ENCODE measurements at places on chromosomes 7 and 10.

DNA sequence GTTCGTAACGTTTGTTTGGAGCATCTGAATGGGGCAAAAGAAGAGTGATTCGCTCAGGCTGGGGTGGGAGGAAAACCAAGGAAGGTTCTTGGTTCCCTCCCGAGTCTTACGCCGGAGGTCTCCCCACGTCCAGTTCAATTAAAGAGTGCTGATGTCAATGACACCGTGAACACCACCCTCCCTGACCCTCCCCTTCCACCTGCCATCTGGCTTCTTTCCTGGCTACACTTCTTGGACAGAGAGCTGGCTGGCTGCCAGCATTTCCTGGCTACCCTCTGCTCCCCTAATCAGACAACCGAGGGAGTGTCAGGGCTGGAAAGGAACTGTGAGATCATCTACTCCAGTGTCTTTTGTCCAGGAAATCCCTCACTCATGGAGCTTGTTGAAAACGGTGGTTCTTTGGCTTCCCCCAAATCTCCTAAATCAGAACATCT is 24.1 kb upstream of the FFAR4 start:
- DNase-seq: peak; percentile 50

GRCh38 chr7:29035044-29035740 is 77.1 kb upstream of the TRIL start:
- no peak for DNase-seq

DNA sequence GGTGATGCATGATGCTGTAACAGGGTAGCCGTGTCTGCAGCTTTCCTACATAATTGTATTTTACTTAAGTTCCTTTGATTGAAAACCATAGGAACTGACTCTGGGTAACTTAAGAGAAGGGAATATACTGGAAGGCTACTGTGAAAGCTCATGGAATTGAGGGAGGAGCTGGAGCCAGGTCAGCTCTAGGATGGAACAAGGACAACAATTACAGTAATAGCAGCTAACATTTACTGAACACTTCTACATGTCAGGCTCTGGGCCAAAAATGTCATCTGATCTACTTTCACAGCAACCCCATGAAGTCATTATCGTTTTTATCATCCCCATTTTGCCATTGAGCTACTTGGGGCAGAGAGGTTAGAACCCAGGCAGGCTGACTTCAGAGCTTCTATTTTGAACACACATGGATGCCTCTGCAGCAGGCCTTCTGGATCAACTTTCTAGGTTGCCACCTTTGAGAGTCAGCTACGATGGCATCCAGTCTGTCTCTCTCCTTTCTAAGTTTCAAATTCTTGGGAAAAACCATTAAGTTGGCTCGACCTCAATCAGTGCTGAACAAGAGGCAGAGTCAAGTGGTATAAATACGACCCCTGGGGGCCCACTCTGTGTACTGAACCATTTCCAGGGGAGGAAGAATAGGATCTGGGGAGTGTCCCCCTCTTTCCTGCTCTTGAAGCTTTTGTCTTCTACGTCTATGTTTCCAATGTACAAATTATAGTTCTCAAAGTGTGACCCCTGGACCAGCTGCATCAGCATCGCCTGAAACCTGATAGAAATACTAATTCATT is 272.3 kb upstream of the PLPP4 start:
- no peak for DNase-seq

DNA sequence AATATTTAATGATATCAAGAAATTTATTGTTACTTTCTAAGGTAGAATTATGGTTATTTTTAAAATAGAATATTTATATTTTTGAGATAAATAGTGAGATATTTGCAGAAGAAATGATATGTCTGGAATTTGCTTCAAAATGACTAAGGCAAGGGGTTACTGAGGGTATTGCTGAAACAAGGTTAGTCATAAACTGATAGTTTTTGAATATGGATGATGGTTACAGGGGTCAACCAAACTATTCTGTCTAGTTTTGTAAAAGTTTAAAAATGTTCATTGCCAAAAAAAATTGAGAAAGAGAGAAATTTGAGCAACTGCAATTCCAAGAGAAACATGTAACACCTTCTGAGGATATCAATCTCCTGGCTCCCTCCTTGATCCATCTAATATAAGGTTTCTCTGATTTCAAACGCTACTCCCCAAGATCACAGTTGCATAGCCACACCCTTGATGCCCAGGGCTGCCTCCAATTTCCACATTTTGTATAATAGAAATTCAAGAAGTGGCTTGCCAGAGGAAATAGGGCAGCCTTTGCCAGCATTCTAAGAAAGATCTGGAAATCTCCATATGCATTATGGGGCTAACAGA is 159.4 kb upstream of the NAMPT start:
- no peak for DNase-seq

DNA sequence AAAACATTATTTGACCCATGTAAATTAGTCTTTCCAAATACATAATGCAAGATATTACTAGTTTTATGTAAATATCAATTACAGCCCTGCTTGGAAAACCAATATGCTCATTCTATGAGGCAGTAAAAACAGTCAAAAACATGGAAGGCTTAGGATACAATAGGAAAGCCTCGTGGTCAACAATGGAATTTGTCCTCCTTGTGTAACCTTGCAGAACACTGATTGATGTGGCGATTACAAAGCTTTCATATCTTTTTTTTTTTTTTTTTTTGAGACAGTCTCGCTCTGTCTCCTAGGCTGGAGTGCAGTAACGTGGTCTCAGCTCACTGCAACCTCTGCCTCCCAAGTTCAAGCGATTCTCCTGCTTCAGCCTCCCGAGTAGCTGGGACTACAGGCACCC is 157.3 kb upstream of the BET1 start:
- no peak for DNase-seq

- no peak for DNase-seq
Observed at GRCh38 chr7:63918986-63919385, 79.7 kb upstream of the ZNF722 start.

DNA sequence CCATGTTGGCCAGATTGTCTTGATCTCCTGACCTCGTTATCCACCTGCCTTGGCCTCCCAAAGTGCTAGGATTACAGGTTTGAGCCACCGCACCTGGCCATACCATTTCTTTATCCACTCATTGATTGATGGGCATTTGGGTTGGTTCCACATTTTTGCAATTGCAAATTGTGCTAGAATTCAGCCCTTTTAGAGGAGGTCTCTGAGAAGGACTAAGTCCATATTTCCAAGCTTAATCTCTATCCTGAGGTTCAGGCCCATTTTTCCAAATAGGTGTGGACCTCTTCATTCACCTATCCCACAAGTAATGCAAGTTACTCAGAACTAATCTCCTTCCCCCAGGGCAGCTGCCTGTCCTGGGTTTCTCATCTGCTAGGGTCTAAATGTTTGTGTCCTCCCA is 9.7 kb upstream of the OPTN start:
- no peak for DNase-seq

GRCh38 chr7:73963252-73963822 is 64.6 kb upstream of the ELN start:
- no peak for DNase-seq

DNA sequence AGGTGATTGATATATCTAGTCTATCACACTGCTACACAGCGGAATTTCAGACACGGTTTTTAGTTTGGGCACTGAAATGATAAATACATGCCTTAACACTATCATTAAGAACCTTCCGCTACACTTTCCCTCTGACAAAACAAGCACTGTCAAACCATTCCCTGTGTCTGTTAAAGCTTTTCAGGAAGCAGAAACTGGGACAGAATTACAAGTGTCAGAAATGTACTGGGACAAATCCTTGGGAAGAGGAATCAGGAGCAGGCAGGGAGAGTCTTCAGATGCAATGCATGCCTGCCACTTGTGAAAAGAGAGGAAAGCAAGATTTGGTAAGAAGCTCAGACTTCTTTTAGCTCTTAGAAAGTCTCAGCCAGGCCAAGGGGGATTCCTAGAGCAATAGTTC is 196.8 kb upstream of the PTPRZ1 start:
- DNase-seq: no peak

DNA sequence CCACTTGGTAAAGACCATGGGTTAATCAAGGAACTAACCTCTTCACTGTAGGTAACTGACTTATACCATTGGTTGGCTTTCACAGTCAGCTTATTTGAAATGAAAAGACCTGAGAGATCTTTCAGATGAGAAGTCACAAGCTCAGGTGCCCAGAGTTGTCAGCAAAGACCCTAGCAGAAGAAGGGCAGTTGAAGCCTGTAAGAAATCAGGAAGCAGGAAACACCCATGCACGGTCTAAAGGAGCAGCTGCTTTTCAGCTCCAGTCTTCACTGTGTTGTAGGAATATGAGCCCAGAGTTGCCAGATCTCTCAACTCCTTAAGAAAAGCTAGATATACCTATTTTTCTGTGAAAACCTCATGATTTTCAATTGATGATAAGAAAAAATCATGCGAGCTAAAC is 130.0 kb downstream of the ARID5B start:
- DNase-seq: no peak

DNA sequence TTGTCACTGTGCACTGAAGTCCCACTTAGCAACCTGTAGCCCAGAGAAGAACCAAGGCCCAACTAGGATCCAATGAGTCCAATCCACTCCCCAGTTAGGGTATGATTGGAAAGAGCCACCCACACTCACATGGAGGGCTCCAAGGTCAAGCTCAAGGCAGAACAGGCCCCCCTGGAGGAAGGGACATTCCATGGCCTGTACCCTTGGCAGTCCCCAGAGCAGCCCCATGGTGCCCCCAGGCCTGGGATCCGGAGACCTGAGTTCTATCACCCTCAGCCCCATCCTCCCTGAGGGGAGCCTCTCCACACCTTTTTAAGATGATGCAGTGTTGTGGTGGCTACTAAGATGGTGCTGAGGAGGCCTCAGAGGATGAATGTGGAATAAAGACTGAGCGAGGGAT is 231.4 kb downstream of the GRID1 start:
- DNase-seq: no peak

DNA sequence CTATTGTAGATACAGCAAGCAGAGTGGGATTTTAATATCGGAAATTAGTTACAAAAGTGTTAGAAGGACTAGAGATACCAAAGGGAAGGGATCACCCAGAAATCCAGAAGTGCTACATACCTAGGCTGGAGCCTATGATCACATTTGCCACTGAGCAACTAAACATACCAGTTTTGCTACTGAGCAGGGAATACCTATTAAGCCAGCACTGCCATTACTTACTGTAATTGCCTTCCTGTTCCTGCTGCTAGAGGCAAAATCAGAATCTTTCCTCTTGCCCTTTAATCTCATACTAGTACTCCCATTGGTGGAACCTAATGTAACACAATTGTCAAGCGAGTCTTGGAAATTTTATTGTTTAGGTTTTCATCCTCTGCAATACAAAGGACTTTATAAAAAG is 121.7 kb downstream of the ATRNL1 start:
- no peak for DNase-seq

GRCh38 chr10:18178854-18179483 is 38.7 kb downstream of the CACNB2 start:
- DNase-seq: no peak

- no peak for DNase-seq
Observed at GRCh38 chr7:17651863-17652385, 288.4 kb downstream of the SNX13 start.

GRCh38 chr7:131002600-131002999 is 268.6 kb upstream of the KLF14 start:
- DNase-seq: no peak

- DNase-seq: peak; percentile 12
Observed at GRCh38 chr10:86252556-86252955, 114.0 kb downstream of the GRID1 start.

DNA sequence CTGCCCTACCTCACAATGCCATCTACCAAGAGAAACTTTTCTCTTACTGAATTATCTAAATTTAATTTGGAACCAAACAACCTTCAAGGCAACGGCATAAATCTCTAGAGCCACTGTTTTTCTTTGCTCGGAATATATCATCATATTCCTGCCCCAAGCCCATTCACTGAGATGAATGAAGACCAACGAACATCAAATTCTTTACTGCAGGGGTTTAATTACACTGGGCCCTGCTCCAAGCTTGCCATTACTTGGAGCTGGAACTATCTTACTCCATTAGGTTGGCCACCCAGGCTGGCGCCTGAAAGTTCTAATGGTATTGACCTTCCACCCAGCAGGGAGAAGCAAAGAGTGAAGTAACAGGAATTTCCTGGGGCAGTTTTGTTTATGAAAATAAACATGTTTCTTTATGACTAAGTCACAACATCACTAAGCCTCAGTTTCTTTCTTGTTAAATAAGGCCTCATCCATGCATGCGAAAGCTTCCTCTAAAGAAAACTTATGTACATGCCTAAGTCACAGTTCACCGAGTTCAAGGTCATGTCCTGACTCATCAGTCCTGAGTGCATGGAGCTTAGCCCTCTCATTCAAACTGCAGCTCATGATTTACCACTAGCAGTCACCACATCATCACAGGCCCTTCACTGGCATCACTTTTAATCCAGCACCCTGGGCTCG is 42.1 kb upstream of the ANAPC16 start:
- peak; percentile 59 for DNase-seq

DNA sequence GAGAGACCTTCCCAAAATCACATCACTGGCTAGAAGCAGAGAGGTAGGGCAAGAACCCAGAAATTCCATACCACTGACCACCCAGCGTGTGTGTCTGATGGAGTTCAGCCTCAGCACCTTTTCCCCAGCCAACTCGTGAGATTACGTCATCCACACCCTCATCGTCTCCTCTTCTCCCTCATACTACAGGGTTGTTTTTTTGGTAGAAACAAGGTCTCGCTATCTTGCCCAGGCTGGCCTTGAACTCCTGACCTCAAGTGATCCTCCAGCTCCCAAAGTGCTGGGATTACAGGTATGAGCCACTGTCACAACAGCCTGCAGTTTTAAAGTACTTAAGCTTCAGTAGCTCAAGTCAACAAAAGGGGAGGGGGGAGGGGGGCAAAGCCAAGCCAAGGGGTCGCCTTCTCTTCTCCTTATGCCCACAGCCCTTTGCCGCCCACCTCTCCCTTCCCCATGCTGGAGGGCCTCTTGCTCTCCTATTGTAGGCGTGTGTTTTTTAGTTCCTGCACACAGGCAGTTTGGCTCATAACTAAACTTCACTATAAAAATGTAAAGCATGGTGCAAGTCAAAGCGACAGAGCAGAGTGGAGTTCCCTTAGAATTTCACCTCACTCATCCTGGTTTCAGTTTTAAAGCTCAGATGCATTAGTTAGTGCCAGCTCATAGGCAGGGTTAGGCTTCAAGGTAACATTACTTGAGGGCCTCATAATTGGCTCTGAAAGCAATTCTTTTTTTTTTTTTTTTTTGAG is 5.2 kb upstream of the PRDX3 start:
- no peak for DNase-seq

GRCh38 chr7:114345494-114345893 is 69.1 kb upstream of the FOXP2 start:
- DNase-seq: no peak

GRCh38 chr7:87091487-87092066 is 32.1 kb upstream of the ELAPOR2 start:
- no peak for DNase-seq

DNA sequence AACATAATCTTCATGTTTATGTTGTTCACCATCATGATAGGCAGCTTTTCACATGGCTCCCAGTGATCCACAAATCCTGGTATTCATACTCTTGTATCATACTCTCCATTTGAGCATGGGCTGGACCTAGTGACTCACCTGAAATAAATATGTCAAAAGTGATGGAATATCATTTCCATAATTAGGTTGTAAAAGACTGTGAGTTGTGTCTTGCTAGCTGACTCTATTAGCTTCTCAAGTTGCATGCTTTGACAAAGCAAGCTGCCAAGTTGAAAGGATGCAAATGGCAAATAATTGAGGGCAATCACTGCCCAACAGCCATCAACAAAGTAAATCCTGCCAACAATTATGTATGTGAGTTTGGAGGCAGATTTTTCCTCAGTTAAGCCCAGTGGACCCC is 300.4 kb downstream of the AHR start:
- DNase-seq: no peak

GRCh38 chr7:12609561-12609960 is 39.0 kb downstream of the SCIN start:
- DNase-seq: no peak

GRCh38 chr7:40826411-40827221 is 691.8 kb downstream of the SUGCT start:
- DNase-seq: no peak

Measured in NCI-H1092 (cell line).